ENCODE measurements at places on chromosomes 3 and 15.
A peak's percentile ranks its signal among the peaks of the same experiment; 100 is the strongest.

- DNase-seq: peak; percentile 62
These were observed 28.3 kb downstream of the IDH3A start for GRCh38 chr15:78177447-78177873.

- DNase-seq: no peak
These were observed 17.7 kb downstream of the FOXB1 start for GRCh38 chr15:60021589-60022378.

GRCh38 chr3:46378426-46378942 lies 7.7 kb downstream of the CCR5 start:
- DNase-seq: peak; percentile 78

GRCh38 chr3:44240061-44240460 lies 1.6 kb upstream of the TOPAZ1 start:
- DNase-seq: no peak
